Common myeloid progenitor, CD34-positive (primary cell): ENCODE measurements at places on chromosomes 2 and 18.

DNA sequence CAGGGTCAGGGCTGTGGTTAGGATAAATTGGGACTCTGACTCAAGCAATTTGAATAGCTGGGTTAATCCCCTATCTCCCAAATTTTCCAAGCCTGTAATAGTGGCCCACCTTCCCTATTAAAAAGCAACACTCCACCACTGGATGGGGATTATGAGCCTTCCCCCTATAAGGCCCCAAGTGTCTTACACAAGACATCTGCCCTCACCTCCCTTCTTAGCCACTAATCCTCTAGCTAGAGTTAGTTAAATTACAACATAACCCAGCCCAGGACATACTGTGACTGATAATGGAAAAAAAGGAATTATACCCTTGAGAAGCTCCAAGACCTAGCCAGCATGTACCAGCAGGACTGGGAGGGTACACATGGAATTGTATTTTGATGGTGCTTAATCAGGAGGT is 190.4 kb downstream of the NRP2 start:
- H3K4me3 ChIP-seq = no peak overlapping the region
- no peaks in the 10 kb centered on the region for H3K27me3 ChIP-seq
- no peak for DNase-seq
- no peak overlapping the region for H3K27ac ChIP-seq
- H3K36me3 ChIP-seq = no peaks in the 10 kb centered on the region

DNA sequence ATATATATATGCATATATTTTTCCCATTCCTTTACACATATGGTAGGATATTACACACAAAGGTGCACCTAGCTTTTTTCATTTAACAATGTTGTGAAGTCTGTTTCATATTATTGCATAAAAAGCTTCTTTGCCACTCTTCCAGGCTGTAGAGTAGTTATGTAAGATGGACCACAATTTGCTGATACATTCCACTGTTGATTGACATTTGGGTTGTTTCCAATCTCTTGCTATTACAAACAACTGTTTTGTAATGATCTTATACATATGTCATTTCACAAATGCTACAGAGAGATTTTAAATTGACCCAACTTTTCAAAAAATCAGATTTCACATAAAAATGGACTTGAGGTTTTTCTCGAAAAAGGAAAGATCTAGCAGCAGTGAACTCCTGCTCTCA is 301.4 kb downstream of the CDCA7 start:
- no peaks in the 10 kb centered on the region for H3K36me3 ChIP-seq
- no peaks in the 10 kb centered on the region for H3K4me1 ChIP-seq
- no peak for DNase-seq
- H3K27ac ChIP-seq = no peak overlapping the region

DNA sequence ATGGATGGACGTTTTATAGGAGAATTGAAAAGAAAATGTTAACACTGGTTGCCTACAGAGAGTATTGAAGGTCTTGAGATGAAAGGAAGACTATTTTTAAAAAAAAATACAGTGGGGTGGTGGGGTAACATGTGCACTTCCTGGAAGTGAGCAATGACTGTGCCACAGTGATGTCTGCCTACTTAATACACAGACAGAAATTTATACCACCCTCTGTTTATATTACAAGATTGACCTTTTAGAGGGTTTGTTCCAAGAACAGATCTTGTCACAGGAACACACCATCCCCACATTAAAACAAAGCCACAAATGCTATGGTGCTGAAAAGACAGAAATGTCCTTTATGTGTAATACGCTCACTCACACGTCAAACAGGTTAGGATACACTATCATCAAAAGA is 87.6 kb downstream of the THADA start:
- H3K4me3 ChIP-seq = no peak overlapping the region
- no peaks in the 10 kb centered on the region for H3K27me3 ChIP-seq
- H3K4me1 ChIP-seq = no peaks in the 10 kb centered on the region
- H3K36me3 ChIP-seq = peaks cover 15% of the 10 kb centered on the region

DNA sequence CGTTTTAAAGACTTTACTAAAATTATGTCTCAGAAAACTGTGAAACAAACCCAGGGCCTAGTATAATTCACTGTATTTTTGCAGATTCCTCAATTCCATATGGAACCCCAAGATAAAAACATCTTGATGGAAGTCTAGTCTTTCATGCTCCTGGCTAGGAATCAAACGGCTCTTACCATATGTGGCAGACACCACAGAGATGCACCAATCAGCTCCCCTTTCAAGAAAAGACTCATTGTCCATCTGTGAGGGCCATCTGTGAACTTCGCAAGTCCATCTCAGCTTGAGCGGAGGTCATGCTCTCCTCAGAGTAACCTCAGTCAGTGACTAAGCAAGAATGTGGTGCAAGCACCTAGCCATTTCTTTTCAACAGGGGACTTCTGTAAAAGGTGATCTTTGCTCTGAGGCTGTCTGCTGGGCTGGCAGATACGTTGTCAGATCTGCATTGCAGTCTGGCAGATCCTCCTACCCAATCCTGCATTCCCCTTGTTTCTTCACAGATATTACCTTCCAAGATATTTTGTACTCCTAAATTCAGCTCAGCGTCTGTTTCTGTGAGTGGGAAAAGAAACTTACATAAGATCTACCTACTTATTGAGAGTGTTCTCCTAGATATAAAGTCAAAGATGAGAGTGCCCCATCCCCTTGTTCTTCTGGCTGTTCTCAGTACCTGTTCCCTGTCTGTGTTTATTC is 419.3 kb downstream of the SPAG16 start:
- H3K36me3 ChIP-seq = no peaks in the 10 kb centered on the region
- no peak overlapping the region for H3K4me3 ChIP-seq
- no peaks in the 10 kb centered on the region for H3K27me3 ChIP-seq
- no peaks in the 10 kb centered on the region for H3K4me1 ChIP-seq
- H3K27ac ChIP-seq = no peak overlapping the region

DNA sequence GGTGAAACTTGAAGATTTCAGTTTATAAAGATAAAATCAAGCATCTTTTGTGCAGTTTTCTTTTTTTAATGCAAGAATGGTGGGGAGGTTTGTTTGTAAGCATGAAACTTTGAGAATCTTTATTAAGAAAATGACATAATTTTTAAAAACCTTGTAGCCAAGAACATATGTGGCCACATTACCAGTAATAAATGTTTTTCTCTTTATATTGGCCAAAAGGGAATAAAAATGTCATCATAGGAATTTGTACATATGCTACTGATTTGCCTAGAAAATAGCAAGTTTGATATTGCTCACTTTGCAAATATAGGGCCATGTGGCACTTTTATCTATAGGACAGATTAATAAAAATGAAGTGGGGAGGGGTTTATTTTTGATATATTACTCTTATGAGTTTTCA is 25.6 kb downstream of the METTL21A start:
- H3K4me3 ChIP-seq = no peak overlapping the region
- H3K27me3 ChIP-seq = no peaks in the 10 kb centered on the region
- H3K27ac ChIP-seq = no peak overlapping the region
- DNase-seq = no peak

- no peak overlapping the region for H3K27ac ChIP-seq
- peaks cover 17% of the 10 kb centered on the region for H3K36me3 ChIP-seq
Measured at GRCh38 chr2:186637497-186637800, 47.6 kb downstream of the ITGAV start.

GRCh38 chr2:168450171-168450570 is 5.9 kb upstream of the CERS6 start:
- H3K27ac ChIP-seq = no peak overlapping the region
- H3K4me1 ChIP-seq = no peaks in the 10 kb centered on the region
- H3K27me3 ChIP-seq = no peaks in the 10 kb centered on the region
- H3K4me3 ChIP-seq = no peak overlapping the region
- DNase-seq = no peak

DNA sequence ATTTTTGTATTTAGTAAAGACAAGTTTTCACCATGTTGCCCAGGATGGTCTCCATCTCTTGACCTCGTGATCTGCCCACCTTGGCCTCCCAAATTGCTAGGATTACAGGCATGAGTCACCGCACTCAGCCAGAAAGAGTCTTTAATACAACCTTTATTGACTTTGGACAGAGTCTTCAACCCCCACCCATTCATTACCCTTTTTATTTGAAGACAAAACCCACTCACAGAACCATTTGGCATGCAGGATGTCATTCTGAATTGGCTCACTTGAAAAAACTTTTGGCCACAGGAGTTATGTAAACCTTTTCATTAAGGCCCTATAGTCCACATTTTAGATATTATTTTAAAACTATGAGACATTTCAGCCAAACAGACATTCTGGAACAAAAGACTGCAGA is 217.9 kb upstream of the RND3 start:
- H3K4me1 ChIP-seq = no peaks in the 10 kb centered on the region
- H3K27me3 ChIP-seq = no peaks in the 10 kb centered on the region
- H3K36me3 ChIP-seq = no peaks in the 10 kb centered on the region
- no peak for DNase-seq

DNA sequence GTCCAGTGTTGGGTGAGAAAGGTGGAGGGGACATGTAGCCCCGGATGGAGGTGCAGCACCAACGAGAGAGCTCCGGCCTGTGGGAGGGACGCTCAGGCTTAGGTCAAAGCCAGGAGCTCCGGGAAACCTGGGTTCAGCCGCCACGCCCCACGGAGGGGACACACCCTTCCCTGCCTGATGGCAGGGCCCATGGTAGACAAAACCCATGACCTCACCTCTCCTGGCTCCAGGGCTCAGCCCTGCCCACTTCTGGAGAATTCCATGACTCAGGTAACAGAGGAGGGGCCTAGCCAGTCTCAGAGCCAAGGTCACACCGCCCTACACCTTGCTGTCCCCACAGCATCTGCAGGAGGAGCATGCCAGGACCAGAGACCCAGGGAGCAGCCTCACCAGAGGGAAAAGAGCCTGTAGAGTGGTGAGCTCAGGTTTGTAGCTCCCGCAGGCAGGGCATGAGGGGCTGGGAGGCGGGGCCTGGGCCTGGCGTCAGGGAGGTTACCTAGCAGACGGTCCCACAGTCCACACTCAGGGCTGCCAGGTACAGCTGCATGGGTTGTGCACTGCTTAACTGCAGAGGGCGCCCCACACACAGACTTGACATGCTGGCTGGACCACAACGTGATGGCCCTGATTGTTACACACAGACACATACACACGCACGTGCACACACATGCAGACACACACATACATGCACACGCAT is 70.8 kb upstream of the SMAD7 start:
- peaks cover 45% of the 10 kb centered on the region for H3K4me1 ChIP-seq
- no peaks in the 10 kb centered on the region for H3K27me3 ChIP-seq
- no peak overlapping the region for H3K27ac ChIP-seq
- H3K4me3 ChIP-seq = no peak overlapping the region
- H3K36me3 ChIP-seq = no peaks in the 10 kb centered on the region
- no peak for DNase-seq

- peaks cover 66% of the 10 kb centered on the region for H3K27me3 ChIP-seq
- no peaks in the 10 kb centered on the region for H3K36me3 ChIP-seq
- no peak overlapping the region for H3K27ac ChIP-seq
- no peak for DNase-seq
- peaks cover 12% of the 10 kb centered on the region for H3K4me1 ChIP-seq
Measured at GRCh38 chr18:10454681-10455557, 484 bp downstream of the APCDD1 start.

- no peaks in the 10 kb centered on the region for H3K27me3 ChIP-seq
- H3K4me3 ChIP-seq = no peak overlapping the region
- no peaks in the 10 kb centered on the region for H3K36me3 ChIP-seq
- H3K4me1 ChIP-seq = no peaks in the 10 kb centered on the region
Measured at GRCh38 chr2:112168422-112169124, 30.4 kb downstream of the FBLN7 start.

DNA sequence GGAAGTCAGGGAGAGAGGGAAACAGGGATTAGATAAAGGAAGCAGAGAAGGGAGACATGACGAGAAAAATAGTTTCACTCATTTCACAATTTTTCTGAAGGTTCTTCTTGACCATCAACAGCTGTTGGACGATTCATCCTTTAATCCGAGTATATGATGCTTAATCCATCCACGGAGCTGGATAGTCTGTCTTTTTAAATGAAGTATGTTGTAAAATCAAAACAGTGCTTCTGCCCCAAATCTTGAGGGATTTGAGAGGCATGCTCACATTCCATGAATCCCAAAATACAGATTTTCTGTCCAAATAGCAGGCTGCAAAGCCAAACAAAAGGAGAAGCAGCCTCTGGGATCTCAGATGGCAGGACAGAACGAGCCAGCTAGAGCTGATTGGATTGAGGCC is 47.5 kb downstream of the EPAS1 start:
- H3K4me1 ChIP-seq = peaks cover 5% of the 10 kb centered on the region
- H3K4me3 ChIP-seq = no peak overlapping the region
- H3K27me3 ChIP-seq = no peaks in the 10 kb centered on the region
- no peaks in the 10 kb centered on the region for H3K36me3 ChIP-seq

- no peaks in the 10 kb centered on the region for H3K4me1 ChIP-seq
- H3K36me3 ChIP-seq = no peaks in the 10 kb centered on the region
- no peak for DNase-seq
- H3K4me3 ChIP-seq = no peak overlapping the region
- H3K27me3 ChIP-seq = no peaks in the 10 kb centered on the region
Measured at GRCh38 chr2:124264551-124265091, 239.5 kb downstream of the CNTNAP5 start.
